ENCODE measurements at places on chromosomes 7 and 10.

- DNase-seq, result no peak
Observed at GRCh38 chr10:15267496-15267895, 99.0 kb upstream of the NMT2 start.

DNA sequence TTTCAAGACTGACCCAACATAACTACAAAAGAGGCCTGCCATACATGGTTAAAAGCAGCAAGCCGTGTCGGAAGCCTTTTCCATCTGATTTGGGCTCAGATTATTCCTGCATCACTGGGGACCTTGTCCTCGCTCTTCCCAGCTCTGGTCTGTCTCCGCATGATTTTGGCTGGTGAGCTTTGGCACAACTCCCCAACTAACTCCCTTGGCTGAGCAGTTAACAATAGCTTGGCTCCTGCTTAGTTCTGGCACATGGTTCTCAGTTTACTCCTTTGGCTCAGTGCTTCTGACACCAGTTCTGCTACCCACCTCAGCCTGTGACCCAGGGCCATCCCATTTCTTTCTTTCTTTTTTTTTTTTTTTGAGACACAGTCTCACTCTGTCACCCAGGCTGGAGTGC is 17.0 kb downstream of the AGK start:
- no peak for DNase-seq

- DNase-seq, result no peak
Observed at GRCh38 chr10:69051303-69051702, 36.6 kb upstream of the SRGN start.

- no peak for DNase-seq
Observed at GRCh38 chr10:123007558-123008354, 839 bp downstream of the IKZF5 start.

- DNase-seq, result peak; percentile 53
Observed at GRCh38 chr10:125982260-125982948, 86.0 kb downstream of the FANK1 start.

DNA sequence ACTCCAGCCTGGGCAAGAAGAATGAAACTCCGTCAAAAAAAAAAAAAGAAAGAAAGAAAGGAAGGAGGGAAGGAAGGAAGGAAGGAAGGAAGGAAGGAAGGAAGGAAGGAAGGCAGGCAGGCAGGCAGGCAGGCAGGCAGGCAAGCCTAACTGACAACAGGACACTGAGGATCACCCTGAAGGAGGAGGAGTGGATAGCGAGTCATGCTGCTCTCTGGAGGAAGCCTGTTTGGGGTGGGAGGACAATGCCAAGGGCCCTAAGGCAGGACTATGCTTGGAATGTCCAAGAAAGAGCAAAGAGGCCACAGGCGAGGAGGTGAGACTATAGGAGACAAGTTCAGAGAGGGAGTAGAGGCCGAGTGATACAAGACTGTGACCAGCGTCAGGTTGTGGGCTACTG is 107.0 kb upstream of the PARD3 start:
- no peak for DNase-seq

- no peak for DNase-seq
Observed at GRCh38 chr10:90458571-90458970, 399.3 kb downstream of the HTR7 start.

DNA sequence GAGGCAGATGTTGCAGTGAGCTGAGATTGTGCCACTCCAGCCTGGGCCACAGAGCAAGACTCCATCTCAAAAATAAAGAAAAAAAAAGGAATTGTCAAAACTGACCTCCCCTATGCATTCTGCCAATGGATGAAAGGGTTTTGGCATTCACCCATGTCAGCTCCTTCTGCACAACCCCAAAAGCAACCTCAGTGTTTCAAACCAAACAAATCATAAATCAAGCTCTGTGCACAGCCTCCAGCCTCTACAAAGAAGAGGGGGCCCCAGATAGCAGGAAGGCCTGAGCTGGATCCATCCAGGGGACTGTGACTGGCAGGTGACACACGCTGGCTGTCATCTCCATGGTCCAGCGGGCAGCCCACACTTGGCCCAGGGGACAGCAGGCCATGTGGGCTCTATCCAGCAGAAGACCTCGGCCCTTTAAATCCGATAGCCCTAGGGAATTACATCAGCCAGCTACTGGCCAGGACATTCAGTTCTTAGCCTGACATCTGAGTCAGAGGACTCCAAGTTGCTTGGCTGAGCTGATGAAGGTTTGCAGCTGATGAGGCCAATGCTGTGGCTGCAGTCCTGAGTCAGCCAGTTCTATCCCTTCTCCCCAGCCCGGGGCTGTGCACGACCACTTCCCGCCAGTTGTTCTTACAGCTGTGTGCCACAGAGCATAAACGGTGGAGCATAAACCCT is 52.0 kb upstream of the FIGNL1 start:
- no peak for DNase-seq

GRCh38 chr7:128073671-128074310 is 42.6 kb upstream of the LRRC4 start:
- DNase-seq, result no peak

DNA sequence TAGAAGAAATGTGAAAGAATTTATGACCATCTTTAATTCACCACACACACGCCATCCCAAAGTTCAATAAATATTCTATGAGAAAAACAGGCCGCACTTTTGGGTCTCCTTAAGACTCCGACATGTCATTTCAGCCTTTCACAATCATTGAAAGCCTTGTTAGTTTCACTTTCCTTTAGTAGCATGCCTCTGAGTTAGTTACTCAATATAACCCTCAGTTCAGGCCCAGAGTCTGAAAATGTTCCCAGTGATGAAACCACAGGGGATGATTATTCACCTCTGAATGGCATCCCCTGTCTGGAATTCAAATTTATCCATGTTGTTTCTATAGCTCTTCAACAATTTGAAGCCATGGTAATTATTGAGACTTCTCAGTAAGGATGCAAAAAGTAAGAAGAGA is 278.1 kb upstream of the NRP1 start:
- DNase-seq, result no peak

- no peak for DNase-seq
Observed at GRCh38 chr10:5616046-5616445, 50.3 kb downstream of the ASB13 start.

- no peak for DNase-seq
Observed at GRCh38 chr7:4807598-4808016, 32.2 kb downstream of the AP5Z1 start.

DNA sequence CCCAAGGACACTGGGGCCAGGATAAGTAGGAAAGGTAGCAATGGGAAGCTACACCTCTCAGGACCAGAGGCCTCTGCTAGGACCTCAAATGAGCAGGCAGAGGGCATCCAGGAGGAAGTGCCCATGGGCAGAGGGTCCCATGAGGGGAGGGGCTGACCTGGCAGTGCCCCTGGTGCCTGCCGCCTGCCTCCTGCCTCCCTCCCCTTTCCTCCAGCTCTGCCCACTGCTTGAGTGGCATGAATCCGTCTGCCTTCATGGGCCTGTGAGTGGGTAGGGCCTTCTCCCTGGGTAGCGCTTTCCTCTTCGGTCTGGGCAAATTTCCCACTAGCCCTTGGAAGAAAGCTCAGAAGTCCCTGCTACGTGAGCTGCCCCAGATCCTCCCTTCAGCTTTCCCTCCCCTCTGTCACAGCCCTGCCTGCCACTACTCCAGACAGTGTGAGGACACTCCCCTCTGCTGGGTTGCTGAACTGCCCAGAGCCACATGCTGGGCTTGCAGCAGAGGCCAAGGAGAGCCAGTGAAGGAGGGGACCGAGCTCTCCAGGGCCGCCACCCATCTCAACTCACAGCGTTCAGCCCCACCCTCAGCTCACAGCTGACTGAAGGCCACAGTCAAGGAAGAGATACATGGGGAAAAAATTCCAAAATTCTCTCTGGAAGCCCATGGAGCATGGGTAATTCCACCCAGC is 141.4 kb downstream of the ARHGAP22 start:
- peak; percentile 52 for DNase-seq

GRCh38 chr7:134605978-134606923 is 40.4 kb upstream of the BPGM start:
- DNase-seq, result peak; percentile 57

GRCh38 chr7:90178679-90179278 is 24.5 kb downstream of the STEAP1 start:
- no peak for DNase-seq

GRCh38 chr10:110442746-110443145 is 55.0 kb upstream of the DUSP5 start:
- DNase-seq, result no peak

GRCh38 chr7:111730476-111731300 is 168.4 kb upstream of the IMMP2L start:
- no peak for DNase-seq

- no peak for DNase-seq
Observed at GRCh38 chr10:124058346-124059003, 34.9 kb downstream of the CHST15 start.
